Smooth muscle cell of the umbilical artery (primary cell): ENCODE measurements at places on chromosomes 2 and 18. TPM values are rescaled to one million over a fixed set of nuclear protein-coding genes. Genes with fewer than 3 reads are reported as not detected.

Gene SPEG
- 36.2 and 61.6 TPM in 2 replicates for total RNA-seq

Gene SERPINB2
- total RNA-seq: 2.4 and 4.8 TPM in 2 replicates

Gene MAB21L4
- total RNA-seq: not detected in 2 replicates

Gene AMER3
- not detected in 2 replicates for total RNA-seq

Gene TUBA4B
- not detected in 2 replicates for total RNA-seq
